ENCODE measurements at places on chromosomes 16 and 17.

GRCh38 chr16:2520784-2521531 lies 787 bp downstream of the AMDHD2 start:
- DNase-seq, result no peak

DNA sequence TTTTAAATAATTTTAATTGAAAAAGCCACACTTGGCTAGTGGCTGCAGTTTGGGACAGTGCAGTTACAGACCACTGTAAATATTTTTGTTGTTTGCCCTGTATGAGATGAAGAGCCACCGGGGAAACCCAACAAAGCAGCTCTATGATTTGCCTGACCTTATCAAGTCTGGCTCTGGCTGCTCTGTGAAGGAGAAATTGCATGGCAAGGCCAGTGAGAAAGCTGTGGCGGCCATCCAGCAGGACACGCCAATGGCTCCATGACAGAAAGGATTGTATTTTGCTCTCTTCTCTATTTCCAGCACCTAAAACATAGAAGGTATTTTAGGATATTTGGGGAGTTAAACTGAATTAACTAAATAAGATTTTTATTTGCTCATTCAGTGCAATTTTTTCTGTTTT lies 330.0 kb upstream of the DYNLRB2 start:
- no peak for DNase-seq

DNA sequence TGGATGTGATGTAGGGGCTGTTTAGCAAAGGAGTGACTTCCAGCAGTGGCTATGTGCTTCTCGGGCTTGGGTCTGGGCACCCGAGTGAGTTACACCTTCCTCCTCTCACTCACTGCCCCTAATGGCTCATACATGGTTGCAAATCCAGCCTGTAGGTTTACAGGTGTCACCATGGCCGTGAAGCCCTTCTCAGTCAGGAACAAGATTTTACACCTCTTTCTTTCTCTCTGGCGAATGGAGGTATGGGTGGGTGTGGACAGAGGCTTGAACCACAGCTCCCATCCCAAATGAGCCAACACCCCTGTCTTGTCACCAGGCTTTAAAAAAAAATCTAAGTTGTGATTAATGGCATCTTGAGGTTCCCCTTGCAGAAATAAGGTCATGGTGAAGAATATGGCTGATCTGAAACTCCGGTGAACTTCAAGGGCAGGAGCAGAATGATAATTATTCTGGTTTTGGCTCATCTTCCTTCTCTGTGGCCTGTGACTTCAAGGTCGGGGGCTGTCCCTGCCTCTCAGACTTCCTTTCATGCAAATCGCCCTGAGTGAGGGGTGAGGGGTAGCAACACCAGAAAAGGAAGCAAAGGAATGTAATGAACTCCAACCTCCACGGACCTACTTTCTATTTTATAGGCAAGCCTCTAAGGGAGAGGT lies 331.2 kb downstream of the MAF start:
- DNase-seq, result no peak

- no peak for DNase-seq
Observed at GRCh38 chr17:73319766-73320165, 8.0 kb upstream of the CDC42EP4 start.

- DNase-seq, result no peak
Observed at GRCh38 chr16:19363740-19364139, 53.9 kb upstream of the TMC5 start.
